ENCODE measurements at places on chromosomes 7 and 10.

DNA sequence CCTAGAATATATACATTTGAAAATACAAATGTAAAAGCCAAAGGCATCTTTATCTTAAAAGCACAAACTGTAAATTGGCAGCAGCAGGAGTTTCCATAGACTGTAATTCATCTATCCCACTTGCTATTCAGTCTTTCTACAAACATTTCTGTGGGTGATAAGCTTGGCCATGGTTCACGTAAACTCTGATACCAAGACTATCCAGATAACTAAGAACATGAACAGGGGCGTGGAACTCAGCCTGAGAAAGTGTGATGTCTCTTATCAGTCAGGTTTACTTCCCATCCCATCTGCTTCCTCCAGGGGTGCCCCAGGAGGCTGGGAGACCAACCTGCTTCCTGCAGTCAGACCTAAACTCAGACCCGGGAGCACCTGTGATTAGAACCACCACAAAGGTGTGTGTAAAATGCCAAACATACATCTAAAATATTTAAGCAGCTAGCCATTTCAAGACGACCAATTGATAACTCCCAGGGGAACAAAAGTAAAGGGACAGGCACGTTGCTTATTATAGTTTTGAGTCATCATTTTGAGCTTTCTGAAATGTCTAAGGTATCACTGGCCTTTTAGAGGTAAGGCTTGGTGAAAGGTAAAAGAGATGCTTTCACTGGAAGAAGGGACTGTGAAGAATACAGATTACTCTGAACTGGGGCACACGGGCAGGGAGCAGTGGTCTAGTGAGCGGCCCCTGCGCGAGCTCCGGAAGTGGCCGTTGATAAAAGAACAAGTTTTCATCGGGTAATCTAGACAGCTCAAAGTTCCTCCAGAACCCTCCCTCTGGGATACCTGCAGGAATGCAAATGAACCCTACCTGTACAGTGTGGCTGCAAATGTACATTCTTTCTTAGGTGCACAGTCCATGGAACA, 51.5 kb downstream of the RSU1 start:
- DNase-seq = no peak

DNA sequence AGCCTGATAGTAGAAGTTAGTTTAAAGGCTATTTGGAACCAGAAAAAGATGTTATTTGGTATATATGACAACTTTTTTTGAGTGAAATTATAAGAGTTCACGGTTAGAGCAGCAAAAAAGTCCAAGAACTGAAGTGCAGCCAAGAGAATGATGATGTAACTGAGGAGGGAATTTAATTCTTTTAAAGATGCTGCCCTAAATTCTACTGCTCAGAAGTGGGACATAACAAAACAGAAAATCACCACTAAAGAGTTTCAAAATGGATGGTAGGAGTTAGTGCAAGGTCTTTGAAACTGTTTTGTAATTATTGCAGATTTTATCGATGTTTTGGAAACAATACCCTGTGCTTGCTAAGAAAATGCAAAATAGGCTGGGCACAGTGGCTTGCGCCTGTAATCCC, 6.5 kb downstream of the SAMD8 start:
- DNase-seq = no peak

GRCh38 chr10:44366941-44367630, 17.8 kb downstream of the CXCL12 start:
- no peak for DNase-seq

DNA sequence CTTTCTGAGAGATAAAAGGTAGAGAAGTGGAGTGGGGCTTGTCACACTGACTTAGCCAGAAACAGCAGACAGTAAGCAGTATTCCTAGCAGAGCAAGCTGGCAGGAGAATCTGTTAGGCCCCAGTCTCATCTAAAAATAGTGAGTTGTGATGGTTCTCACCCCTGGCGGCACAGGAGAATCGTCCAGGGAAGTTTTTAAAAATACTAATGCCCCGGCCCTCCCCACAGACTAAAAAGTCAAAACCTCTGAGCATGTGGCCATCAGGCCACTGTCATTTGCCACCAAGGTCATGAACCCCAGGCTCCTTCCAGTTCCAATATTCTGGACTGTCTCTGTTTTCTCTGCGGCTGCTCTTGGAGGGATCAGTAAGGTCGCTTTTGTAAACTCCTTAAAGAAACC, 34.0 kb downstream of the LYZL1 start:
- DNase-seq = no peak

DNA sequence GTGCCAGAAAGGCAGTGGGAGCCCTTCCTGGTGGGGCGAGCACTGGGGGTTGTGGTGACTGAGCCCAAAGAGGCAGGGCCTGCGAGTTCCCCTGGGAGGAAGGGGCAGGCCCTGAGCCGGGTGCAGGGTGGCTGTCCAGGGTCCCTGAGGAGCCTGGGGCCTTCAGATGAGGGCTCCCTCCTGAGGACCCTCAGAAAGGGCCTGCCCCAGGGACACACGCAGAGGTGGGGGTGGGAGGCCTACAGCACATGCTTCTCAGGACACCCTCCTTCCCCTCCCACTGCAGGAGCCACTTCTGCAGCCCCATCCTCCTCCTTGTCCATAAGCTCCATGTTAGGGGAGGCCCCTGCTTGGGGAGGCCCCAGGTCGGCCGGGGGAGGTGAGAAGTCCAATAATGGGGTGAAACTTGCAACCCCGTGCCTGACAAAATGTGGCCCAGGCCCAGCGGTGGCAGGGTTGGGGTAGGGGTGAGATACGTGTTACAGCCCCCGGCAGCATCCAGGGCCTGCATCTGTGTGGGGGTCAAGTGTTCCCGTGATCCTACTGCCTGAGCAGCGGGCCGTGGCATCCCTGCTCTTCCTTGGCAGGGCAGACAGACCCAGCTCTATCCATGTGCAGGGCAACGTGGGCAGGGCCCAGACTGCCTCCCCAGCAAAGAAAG, 31.8 kb upstream of the RET start:
- no peak for DNase-seq

GRCh38 chr10:87733081-87733480, 73.4 kb downstream of the PAPSS2 start:
- DNase-seq = no peak

- no peak for DNase-seq
These were observed 73.7 kb downstream of the PLPP4 start for GRCh38 chr10:120530699-120531098.

GRCh38 chr10:48981310-48981907, 41.8 kb upstream of the LRRC18 start:
- no peak for DNase-seq

- DNase-seq = no peak
These were observed 75.4 kb downstream of the ANK3 start for GRCh38 chr10:60314069-60314940.

DNA sequence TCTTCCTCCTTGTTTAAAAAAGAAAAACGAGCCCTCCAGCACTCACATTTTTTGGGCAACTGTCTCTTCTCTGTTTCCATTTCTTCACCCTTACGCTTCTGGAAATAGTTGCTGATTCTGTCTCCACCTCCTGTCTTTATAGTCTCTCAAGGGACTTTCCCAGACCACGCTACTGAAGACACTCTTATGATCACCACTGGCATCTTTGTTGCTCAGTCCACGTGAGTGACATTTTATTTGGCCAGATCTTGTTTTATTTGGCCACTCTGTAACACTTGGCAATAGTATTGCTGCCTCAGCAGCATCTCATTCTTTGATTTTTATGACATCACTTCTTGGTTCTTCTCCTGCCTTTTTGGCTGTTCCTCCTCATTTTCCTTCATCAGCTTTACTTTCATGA, 21.6 kb upstream of the NME8 start:
- no peak for DNase-seq

- no peak for DNase-seq
These were observed 263.3 kb downstream of the TNS3 start for GRCh38 chr7:47318395-47319182.

DNA sequence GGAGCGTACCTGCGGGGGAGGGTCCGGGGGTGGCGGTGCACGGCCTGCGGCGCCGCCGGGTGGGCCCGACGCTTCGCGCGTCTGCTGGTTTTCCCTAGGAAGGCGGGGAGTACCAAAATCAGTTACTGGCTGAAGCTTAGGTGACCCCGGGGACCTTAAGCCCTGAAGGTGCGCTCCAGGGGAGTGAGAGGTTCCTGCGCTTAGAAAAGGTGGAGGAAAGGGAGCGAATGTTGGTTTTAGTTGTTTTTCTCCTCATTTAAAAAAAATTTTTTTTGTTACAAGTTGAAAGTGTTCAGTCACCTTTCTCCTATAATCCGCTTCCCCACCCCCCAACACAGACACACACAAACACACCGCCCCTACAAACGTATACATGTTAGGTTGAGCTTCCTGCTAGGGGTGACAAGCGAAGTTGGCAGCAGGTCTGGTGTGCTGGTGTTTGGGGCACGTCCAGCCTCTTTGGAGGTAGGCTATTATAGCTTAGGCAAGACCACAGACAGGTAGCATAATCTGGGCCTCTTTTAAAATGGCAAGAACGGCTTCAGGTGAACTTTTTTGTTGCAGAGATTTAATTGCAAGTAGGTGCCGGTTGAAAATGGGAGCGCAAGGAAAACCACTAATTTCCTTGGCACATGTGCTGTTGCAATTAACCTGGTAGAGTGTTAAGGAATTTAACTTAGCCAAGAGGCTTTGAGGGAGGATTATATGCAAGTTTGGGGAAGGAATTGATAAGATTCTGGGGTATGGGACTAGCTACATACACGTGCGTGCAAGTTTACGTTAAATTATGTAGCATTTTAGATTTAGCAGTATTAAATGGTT, 945 bp downstream of the ADD3 start:
- DNase-seq = no peak

DNA sequence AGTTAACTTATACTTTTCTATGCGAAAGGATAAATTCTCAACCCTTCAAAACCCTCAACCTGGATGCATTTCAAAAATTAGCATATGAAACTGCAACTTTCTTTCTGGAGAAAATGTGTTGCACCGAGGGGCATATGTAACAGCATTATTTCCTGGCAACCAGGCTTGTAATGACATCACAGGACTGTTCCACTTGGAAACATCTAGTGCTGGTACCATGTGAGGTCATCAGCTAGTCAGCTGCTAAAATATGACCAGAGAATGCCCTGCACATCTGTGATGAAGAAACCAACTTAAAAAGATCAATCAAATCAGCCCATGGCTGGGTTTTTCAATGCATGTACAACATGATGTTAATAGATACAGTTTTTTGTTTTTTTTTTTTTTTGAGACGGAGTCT, 40.0 kb downstream of the FGFR2 start:
- no peak for DNase-seq

GRCh38 chr7:4102231-4102841, 579.8 kb upstream of the FOXK1 start:
- no peak for DNase-seq

GRCh38 chr7:67821116-67821515, 824.5 kb downstream of the TYW1 start:
- DNase-seq = no peak

DNA sequence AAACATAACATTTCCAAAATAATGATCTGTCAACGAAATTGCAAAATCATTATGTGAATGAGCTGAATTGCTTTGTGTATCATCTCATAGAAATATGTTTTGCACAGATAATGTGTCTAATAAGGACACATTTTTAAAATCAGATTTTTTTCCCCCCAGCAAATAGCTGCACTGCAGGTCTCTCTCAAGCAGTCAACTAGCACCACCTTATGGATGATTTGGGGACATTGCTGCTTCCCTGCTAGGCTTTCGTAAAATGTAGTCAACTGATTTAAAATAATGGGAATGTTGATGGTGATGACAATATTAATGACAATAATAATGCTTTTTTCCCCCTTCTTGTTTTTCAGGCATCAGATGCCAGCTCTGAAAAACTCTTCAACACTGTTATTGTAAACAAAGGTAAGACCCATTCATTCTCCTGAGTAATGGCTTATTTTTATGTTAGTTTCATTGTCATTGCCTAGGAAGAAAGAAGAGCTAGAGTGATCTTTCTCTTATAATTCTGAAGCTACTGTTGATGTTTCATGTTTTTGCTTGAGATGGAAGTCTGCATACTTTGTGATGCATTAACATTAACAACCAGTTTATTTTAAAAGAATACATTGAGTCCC, 433.6 kb upstream of the GALNT17 start:
- no peak for DNase-seq

- DNase-seq = no peak
These were observed 123.7 kb downstream of the IMMP2L start for GRCh38 chr7:111438369-111439289.

DNA sequence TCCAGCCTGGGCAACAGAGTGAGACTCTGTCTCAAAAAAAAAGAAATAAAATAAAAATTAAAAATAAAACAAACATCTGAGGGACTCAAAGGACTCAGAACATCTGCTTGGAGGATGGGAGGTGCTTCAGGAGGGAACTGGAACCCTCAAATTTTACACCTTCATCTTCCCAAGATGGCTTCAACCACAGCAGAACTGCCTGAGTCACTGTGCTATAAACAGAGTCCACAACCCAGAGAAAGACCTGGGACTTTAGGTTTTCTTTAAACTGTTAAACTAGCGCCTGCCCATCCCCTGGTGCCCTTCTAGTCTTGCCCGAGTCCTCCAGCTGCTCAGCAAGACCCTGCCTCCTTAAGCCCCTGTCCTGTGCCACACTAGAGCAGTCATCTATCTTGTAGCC, 40.8 kb downstream of the RGS10 start:
- DNase-seq = no peak
